Activated T-helper 1 cell treated with anti-CD3 and anti-CD28 coated beads, Interleukin-12 subunit alpha, Interleukin-12 subunit beta, Interleukin-2, Interleukin-4 antibody, amounts not matched to agents 30 ng/mL and 10 ng/mL and 1 ng/mL, durations not matched to agents 14 hours and 24 hours and 36 hours (primary cell): ENCODE measurements at places on chromosomes 12 and 14. TPM values are rescaled to one million over a fixed set of nuclear protein-coding genes. Genes with fewer than 3 reads are reported as not detected.

Gene DTX3
- total RNA-seq = 16.8 and 18.5 TPM in 2 replicates

Gene CDH24
- total RNA-seq = 1.0 and 1.2 TPM in 2 replicates

Gene FAM90A1
- total RNA-seq = 0.15 and 0.36 TPM in 2 replicates

Gene FOXM1
- total RNA-seq = 72.6 and 75.9 TPM in 2 replicates

Gene STAT6
- total RNA-seq = 306 and 318 TPM in 2 replicates

Gene ADAM20
- 0.47 and 0.61 TPM in 2 replicates for total RNA-seq

Gene TPH2
- not detected in 2 replicates for total RNA-seq

Gene SLC6A13
- total RNA-seq = 0.27 and 0.44 TPM in 2 replicates

Gene OTUB2
- total RNA-seq = 1.5 TPM in 2 replicates

Gene GZMB
- 6,140 and 6,145 TPM in 2 replicates for total RNA-seq

DNA sequence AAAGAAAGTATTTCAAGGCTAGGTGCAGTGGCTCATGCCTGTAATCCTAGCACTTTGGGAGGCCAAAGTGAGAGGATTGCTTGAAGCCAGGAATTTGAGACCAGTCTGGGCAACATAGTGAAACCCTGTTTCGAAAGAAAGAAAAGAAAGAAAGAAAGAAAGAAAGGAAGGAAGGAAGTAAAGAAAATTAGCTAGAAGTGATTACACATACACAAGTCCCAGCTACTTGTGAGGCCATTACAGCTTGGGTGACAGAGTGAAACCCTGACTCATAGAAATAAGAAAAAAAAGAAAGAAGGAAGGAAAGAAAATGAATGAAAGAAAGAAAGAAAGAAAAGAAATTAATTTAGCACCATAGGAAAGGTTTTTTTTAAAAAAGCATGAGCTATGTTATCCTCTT is 33.3 kb upstream of the PPP1CC start:
- H3K4me1 ChIP-seq = peaks cover 72% of the 10 kb centered on the region
- peaks cover 2% of the 10 kb centered on the region for H3K36me3 ChIP-seq
- no peaks in the 10 kb centered on the region for H3K27me3 ChIP-seq
- DNase-seq = no peak
- peak overlapping the region; percentile 99 for H3K27ac ChIP-seq
- H3K4me3 ChIP-seq = peak overlapping the region; percentile 48

DNA sequence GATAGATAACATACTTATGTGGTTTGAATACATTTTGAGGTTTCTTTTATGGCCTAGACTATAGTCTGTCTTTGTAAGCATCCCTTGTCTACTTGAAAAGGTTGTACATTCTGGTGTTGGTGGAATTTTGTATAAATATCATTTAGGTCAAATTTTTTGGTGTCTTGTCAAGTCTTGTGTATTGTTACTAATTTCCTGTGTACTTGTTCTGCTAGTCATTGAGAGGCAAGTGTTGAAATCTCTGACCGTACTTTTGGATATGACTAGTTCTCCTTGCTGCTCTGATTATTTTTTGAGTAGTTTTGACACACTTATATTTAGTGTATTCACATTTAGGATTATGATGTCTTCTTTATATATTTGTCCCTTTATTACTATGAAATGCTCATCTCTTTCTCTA is 219.6 kb downstream of the CCDC91 start:
- DNase-seq = no peak
- peaks cover 4% of the 10 kb centered on the region for H3K36me3 ChIP-seq
- no peak overlapping the region for H3K4me3 ChIP-seq
- H3K27me3 ChIP-seq = no peaks in the 10 kb centered on the region
- no peaks in the 10 kb centered on the region for H3K4me1 ChIP-seq
- no peak overlapping the region for H3K27ac ChIP-seq

- H3K36me3 ChIP-seq = no peaks in the 10 kb centered on the region
- H3K27ac ChIP-seq = no peak overlapping the region
- H3K27me3 ChIP-seq = no peaks in the 10 kb centered on the region
- H3K4me3 ChIP-seq = no peak overlapping the region
- DNase-seq = no peak
These were observed 128.3 kb upstream of the STXBP6 start for GRCh38 chr14:25178255-25178654.

DNA sequence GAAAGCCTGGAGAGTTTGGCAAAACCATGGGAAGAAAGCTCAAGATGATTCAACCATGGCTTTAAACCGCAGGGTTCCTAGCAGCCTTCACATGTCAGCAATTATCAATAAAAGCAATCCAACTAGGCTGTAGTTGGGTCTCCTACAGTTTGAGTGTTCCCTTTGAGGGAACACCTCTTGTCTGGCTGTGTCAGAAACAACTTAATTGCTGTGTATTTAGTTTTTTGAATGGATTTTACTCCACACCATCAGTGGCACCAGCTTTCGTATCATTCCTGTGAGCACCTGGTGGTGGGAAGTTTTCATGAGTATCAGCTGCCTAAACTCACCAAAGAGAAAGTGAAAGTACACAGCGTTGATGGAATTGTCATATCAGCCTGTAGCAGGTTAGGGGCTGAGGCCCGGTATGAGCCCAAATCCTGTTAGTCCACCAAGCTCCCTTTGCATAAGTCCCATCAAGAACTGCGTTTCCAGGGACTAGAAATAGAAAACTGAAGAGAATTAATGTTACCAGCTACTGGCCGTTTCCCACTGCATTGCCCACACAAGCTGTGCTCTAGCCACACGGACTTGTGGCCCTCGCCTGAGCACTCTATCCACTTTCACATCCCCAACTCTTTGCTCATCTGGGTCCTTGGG is 10.9 kb upstream of the IL26 start:
- H3K36me3 ChIP-seq = peaks cover 12% of the 10 kb centered on the region
- peak; percentile 39 for DNase-seq
- H3K27me3 ChIP-seq = no peaks in the 10 kb centered on the region
- peaks cover 94% of the 10 kb centered on the region for H3K4me1 ChIP-seq
- peak overlapping the region; percentile 93 for H3K27ac ChIP-seq

- no peaks in the 10 kb centered on the region for H3K27me3 ChIP-seq
- DNase-seq = no peak
- H3K27ac ChIP-seq = no peak overlapping the region
- H3K36me3 ChIP-seq = peaks cover 2% of the 10 kb centered on the region
- H3K4me3 ChIP-seq = no peak overlapping the region
These were observed 98.6 kb downstream of the VRK1 start for GRCh38 chr14:96895658-96896271.

GRCh38 chr12:46562625-46563225 is 190.2 kb upstream of the SLC38A2 start:
- DNase-seq = no peak
- H3K27ac ChIP-seq = peak overlapping the region; percentile 60
- H3K4me1 ChIP-seq = peaks cover 14% of the 10 kb centered on the region
- H3K4me3 ChIP-seq = no peak overlapping the region
- peaks cover 12% of the 10 kb centered on the region for H3K36me3 ChIP-seq

GRCh38 chr12:71134405-71134804 is 23.4 kb downstream of the TSPAN8 start:
- peaks cover 2% of the 10 kb centered on the region for H3K27me3 ChIP-seq
- no peak overlapping the region for H3K27ac ChIP-seq
- H3K4me3 ChIP-seq = no peak overlapping the region
- H3K4me1 ChIP-seq = no peaks in the 10 kb centered on the region

DNA sequence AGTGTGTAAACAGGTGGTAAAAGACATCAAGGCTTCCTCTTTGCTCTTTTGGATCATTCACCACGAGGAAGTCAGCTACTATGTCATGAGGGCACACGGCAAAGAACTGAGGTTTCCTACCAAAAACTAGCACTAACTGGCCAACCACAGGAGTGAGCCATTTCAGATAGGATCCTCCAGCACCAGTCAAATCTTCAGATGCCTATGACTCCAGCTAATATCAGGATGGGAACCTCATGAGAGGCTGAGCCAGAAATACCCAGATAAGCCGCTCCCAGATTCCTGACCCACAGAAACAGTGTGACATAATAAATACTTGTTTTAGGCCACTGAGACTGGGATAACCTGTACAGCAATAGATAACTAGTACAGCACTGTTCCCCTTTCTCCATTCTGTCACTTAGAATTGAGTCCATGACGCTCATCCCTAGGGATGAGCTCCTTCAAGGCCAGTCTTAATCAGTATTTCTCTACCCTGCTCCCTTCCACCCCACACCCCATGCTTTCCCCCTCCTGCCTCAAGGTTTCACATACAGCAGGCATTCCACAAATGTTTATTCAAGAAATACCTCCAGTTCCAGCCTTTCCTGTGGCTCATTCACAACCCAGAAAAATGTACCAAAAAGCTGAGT is 68.4 kb downstream of the PPM1H start:
- H3K4me3 ChIP-seq = no peak overlapping the region
- DNase-seq = no peak
- H3K36me3 ChIP-seq = no peaks in the 10 kb centered on the region
- H3K27me3 ChIP-seq = no peaks in the 10 kb centered on the region
- no peaks in the 10 kb centered on the region for H3K4me1 ChIP-seq

GRCh38 chr12:87687362-87687761 is 341.8 kb downstream of the C12orf50 start:
- DNase-seq = no peak
- no peaks in the 10 kb centered on the region for H3K4me1 ChIP-seq
- no peak overlapping the region for H3K4me3 ChIP-seq
- H3K36me3 ChIP-seq = no peaks in the 10 kb centered on the region
- no peaks in the 10 kb centered on the region for H3K27me3 ChIP-seq
- H3K27ac ChIP-seq = no peak overlapping the region

DNA sequence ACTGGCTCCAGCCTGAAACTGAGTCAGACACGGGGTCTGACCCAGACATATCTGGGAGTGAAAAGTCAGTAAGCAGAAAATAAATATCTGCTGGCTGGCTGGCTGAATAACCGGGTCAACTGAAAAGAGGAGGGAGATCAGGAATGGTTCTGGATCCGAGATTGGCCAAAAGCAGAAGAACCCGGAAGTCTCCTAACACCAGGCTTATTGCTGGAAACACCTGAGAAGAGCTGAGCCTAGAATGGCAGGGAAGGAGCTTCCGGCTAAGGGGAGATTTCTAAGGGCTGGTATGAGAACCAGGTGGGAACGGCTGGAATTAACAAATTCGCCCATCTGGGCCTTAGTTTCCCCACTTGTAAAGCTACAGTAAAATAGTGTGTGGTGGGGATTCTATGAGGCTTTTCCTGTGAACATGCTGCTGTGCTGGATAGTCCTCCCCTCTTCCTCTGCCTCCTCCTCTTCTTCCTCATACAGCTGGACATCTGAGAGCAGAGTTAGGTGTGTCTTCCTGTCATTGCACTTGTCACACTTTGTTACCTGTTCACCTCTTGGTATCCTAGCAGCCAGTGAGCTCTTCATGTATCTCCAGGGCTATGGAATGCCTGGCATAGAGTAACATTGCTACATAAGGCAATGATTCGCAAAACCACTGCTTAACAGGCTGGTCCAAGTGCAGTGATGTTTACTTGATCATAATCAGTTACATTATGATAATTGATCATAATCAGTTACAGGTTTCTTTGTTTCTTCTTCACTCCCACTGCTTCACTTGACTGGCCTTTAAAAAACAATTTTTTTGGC is 2.0 kb upstream of the SHMT2 start:
- peaks cover 39% of the 10 kb centered on the region for H3K27me3 ChIP-seq
- peaks cover 15% of the 10 kb centered on the region for H3K36me3 ChIP-seq
- no peak for DNase-seq
- H3K4me1 ChIP-seq = peaks cover 64% of the 10 kb centered on the region
- H3K27ac ChIP-seq = no peak overlapping the region

DNA sequence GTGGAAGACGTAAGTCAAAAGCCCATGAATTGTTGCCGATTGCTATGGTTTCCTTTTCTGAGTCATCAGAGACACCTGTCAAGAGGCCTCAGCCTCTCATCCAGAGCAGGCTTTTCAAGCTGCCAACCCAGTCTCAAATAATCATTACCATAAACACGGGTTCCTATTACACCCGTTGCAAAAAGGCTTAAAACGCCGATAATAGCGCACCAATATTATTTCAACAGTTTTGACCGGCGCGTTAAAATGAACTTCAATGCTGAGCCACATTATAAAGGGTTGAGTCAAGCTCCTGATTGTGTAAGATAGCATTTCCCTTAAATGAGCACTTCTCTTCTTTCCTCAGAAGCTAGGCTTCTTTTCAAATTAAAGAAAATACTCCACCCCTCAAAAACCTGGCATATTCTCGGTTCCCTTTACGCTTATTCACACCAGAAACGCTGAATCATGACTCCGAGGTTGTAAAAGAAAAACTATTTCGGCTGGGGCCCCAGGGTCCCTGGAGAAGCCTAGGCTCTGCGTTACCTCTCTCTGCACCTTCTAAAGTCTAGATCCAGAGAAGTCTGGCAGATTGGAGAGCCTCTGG is 1.4 kb downstream of the TMTC1 start:
- H3K36me3 ChIP-seq = no peaks in the 10 kb centered on the region
- peaks cover 29% of the 10 kb centered on the region for H3K27me3 ChIP-seq
- no peak for DNase-seq

DNA sequence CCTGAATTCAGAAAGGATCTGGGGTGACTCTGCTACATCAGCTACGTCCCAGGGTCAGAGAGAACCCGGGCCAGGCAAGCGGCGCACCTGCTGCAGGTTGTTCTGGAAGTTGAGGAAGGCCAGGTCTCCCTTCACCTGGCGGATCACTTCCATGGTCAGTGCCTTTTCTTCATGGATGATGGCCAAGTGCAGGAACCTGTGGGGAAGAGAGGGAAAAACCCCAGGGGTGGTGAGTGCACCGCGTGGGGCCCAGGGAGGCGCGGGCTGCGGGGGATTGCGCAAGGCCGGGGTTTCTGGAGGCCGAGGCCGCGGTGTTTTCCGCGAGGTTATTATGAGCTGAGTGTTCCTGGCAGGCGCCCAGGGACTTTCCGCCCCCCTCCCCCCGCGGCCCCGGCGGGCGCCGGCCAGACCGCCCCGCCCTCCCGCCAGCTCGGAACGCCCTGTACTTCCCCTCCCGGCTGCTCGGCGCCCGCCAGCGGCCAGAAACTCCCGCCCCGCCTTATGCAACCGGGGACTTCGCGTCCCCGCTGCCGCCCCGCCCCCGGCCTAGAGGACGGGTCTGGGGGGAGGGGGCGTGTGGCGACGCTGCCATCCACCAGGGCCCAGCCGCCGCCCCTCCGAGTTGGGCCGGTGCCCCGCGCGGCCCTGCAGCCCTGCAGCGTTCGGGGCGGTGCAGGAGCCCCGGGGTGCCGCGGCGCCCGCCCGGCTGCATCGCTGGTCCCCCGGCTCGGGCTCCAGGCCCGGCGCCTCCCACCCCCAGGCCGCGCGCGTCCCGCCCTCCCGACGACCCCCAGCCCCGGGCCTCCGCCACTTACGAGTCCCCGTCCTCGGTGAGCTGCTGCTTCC is 723 bp downstream of the NFKBIA start:
- peak overlapping the region; percentile 99 for H3K27ac ChIP-seq
- no peaks in the 10 kb centered on the region for H3K27me3 ChIP-seq
- peaks cover 45% of the 10 kb centered on the region for H3K36me3 ChIP-seq
- DNase-seq = peak; percentile 90

GRCh38 chr14:98210045-98210672 is 1061.8 kb downstream of the BCL11B start:
- H3K36me3 ChIP-seq = peaks cover 4% of the 10 kb centered on the region
- DNase-seq = peak; percentile 35
- H3K27me3 ChIP-seq = peaks cover 3% of the 10 kb centered on the region
- H3K4me1 ChIP-seq = peaks cover 68% of the 10 kb centered on the region
